ENCODE measurements at places on chromosomes 1 and 21. TPM values are rescaled to one million over a fixed set of nuclear protein-coding genes. Genes with fewer than 3 reads are reported as not detected.

HES3 gene
- not detected for total RNA-seq

CSF3R gene
- total RNA-seq = not detected

OR2M3 gene
- not detected for total RNA-seq

TTC34 gene
- 0.15 TPM for total RNA-seq

FMN2 gene
- total RNA-seq = not detected

SLC30A10 gene
- not detected for total RNA-seq

SLC1A7 gene
- 0.12 TPM for total RNA-seq

RNU1-3 gene
- under 0.01 TPM for total RNA-seq

PAPPA2 gene
- total RNA-seq = 0.31 TPM

SELP gene
- total RNA-seq = not detected

CELA3B gene
- total RNA-seq = not detected

LORICRIN gene
- not detected for total RNA-seq

All from cardiac ventricle fibroblast (primary cell).